Esophagus squamous epithelium (tissue), 5 donors: ENCODE measurements at places on chromosomes 5 and 9.

GRCh38 chr5:180100621-180101450 is 29.3 kb upstream of the RNF130 start:
- H3K4me1 ChIP-seq, result no peaks in the 10 kb centered on the region
- H3K36me3 ChIP-seq, result no peaks in the 10 kb centered on the region
- no peak overlapping the region for H3K27ac ChIP-seq

DNA sequence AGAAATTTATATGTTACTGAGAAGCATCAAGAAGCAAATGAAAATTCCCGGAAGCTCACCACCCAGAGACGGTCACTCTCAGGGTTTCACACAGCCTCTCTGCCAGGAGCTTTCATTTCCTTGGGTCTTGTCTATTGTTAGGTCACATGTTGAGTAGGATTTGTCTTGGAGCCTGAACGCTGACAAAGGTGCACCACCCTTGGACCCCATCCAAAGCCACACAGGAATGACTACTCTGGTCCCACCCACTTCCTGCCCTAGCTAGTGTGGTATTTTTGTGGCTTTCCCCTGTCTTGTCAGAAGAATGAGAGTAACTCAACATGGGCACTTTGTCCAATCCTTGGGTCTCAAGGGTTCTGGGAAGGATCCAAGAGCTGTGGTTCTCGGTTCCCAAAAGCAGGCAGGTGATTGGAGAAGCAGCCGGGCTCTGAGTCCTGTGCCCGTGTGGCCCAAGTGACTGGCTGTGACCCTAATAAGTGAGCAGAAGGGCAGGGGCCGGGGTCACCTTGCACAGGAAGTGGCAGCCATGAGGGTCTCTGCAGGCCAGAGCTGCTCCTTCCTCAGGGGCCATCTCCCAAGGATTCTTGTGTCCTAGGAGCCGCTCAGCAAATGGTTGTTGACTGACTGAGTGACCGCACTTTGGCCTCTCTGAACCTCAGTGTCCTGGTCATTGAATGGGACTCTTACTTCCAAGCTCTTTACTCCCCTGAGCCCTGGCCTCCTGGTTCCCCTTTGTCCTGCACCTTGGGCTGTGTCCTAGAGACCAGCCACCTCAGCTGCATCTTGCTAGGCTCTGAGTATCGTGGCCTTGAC is 6.9 kb downstream of the FGD3 start:
- peak overlapping the region; percentile 65 for H3K27ac ChIP-seq
- no peaks in the 10 kb centered on the region for H3K36me3 ChIP-seq
- peaks cover 20% of the 10 kb centered on the region for H3K4me1 ChIP-seq
- H3K4me3 ChIP-seq, result peak overlapping the region; percentile 37

GRCh38 chr9:113948891-113949570 is 72.9 kb downstream of the ZNF618 start:
- no peaks in the 10 kb centered on the region for H3K4me1 ChIP-seq
- no peak for DNase-seq
- H3K27ac ChIP-seq, result no peak overlapping the region
- no peak overlapping the region for H3K4me3 ChIP-seq

- no peak overlapping the region for H3K4me3 ChIP-seq
- H3K36me3 ChIP-seq, result no peaks in the 10 kb centered on the region
- no peak overlapping the region for H3K27ac ChIP-seq
- no peaks in the 10 kb centered on the region for H3K27me3 ChIP-seq
Observed at GRCh38 chr9:106632621-106633020, 230.3 kb upstream of the ZNF462 start.

GRCh38 chr5:133469252-133469651 is 143.1 kb downstream of the FSTL4 start:
- no peak overlapping the region for H3K4me3 ChIP-seq
- H3K36me3 ChIP-seq, result no peaks in the 10 kb centered on the region
- no peaks in the 10 kb centered on the region for H3K4me1 ChIP-seq

DNA sequence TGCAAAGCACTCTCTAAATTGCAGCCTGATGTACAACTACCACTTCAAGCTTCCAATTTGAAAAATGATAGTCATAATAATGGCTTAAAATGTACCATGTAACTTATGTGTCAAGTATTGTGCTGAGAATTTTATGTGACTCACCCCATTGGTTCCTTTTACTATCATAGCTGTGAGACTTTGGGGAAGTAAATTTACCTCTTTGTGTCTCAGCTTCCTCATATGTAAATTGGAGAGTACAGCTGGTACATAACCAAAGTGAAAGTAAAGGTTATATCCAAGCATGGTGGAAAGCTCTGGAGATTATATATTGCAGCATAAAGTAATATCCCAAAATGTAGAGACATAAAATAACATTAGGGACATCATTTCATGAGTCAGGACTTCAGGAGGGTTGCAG is 2200.4 kb upstream of the C9orf72 start:
- DNase-seq, result no peak
- H3K27me3 ChIP-seq, result no peaks in the 10 kb centered on the region
- no peaks in the 10 kb centered on the region for H3K36me3 ChIP-seq
- H3K4me1 ChIP-seq, result no peaks in the 10 kb centered on the region
- no peak overlapping the region for H3K27ac ChIP-seq

DNA sequence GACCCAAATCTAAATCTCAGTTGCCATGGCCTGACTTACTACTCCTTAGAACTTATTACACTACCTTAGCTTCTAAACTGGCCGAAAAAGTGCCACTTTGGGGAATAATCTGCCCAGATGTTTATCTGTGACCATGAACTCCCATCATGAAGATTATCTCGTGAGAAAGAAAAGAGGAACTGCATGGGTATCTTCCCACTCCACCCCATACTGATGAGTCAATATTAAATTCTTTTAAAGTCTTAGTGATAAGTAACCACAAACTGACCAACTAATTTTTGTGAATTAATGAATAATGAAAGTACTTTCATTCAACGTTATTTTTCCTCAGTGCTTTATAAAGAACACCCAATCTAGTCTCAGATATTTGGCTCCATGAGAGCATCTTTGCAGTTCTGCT is 493.5 kb downstream of the EBF1 start:
- H3K4me1 ChIP-seq, result no peaks in the 10 kb centered on the region
- no peak overlapping the region for H3K27ac ChIP-seq
- H3K36me3 ChIP-seq, result no peaks in the 10 kb centered on the region
- no peak overlapping the region for H3K4me3 ChIP-seq
- DNase-seq, result no peak
